ENCODE measurements at places on chromosomes 11 and 22.

DNA sequence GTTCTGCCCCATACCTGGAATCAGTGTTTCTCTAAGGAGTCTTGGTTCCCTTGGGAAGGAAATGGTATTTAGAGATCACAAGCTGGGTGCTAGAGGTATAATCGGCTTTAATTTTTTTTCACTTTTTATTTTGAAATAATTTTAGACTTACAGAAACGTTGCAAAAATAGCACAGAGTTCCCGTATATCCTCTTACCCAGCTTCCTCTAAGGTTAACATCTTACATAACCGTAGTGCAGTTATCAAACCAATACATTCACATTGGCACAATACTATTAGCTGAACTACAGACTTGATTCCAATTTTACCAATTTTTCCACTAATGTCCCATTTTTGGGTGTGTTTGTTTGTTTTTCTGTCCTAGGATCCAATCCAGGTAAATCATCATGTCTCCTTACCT is 63.8 kb downstream of the RBX1 start:
- no peak for DNase-seq

- DNase-seq, result no peak
Observed at GRCh38 chr11:99682646-99683045, 661.9 kb downstream of the CNTN5 start.

DNA sequence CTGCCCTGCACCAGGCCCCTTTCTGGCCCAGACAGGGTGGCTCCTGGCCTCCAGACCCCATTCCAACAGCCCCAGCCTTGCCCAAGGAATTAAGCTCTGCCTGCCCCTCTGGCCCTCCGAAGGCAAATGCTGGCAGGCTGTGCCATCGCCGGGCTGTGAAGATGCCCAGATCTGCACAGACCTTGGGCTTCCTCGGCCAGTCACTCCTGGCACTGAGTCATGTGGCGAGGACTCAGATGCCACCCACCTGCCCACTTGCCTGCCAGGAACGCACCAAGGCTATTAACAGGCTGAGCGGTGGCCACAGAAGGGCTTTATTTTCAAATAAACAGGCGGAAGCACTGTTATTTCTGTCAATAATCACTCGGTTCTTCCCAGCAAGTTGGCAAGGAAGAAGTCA is 50.3 kb upstream of the TTLL12 start:
- DNase-seq, result no peak

DNA sequence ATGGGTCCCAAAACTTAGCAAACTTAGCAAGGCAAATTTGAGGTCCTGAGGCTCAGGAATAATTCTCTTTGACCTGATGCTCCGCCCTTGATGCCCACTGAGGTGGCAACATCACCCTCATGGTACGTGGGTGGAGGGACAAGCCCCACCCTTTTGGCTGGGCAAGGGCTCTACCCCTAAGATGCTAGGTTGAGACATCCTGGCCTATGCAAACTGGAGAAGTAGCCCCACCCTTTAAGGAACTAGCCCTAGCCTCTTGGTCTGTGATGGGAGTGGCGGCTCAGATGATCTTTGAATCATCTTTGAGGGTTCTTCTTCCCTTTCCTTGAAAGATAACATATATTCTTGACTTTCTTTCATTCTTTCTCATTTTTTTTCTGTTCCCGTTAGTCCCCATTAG is 32.9 kb downstream of the CABIN1 start:
- DNase-seq, result no peak

DNA sequence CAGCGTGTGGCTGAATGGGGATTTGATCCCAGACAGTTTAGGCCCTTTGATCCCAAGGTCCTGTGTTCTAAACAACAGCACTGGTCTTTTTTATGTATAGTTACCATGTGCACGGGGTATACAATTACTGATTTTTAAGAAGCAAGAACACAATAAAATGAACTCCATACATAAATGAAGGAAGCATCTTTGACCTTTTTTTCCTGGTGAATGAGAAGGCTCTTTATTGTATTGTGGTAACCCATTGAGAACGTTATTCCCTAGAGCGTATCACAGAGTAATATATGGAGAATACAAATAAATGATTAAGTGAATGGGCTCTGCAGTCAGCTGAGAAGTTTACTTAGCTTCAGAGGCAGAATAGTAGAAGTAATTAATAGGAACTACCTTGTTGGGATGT is 563.6 kb downstream of the NTM start:
- no peak for DNase-seq

- no peak for DNase-seq
Observed at GRCh38 chr11:6481924-6482275, 599 bp downstream of the TIMM10B start.

- DNase-seq, result no peak
Observed at GRCh38 chr11:95512682-95513081, 276.9 kb downstream of the FAM76B start.

- peak; percentile 52 for DNase-seq
Observed at GRCh38 chr22:29625090-29625825, 21.8 kb downstream of the NF2 start.

DNA sequence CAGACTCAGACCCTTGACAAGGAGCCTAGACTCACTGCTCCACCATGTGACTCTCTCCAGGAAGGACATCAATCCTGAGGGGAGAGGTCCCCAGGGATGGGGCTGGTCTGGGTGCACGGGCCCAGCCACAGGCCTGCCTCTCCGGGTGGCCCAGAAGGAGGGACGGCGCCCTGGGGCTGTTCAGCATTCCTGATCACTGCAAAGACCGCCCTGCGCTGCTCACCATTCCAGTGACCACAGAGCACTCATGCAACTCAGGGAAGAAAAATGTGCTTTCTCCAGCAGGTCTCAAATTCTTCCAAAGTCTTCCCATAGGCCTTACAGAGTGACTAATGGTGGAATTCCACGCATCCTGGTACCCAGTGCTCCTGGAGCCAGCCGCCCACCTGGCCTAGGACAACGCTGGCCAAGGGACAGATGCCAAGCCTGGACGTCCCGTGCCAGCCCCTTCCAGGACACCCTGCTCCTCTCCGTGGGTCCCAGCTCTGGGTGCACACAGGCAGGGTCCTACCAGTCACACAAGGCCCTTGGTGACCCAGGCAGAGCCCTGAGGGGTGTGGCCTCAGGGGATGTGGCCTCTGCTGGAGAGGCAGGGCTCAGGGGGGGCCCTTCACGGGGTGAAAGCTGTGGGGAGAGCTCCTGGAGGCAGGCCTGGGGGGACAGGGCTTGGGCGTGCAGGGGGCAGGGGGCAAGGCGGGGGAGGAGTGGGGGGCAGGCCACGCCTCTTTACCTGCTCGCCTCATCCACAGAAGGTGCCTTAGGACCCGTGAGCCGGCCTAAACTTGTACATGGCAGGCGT is 178.8 kb downstream of the IGLL1 start:
- DNase-seq, result no peak

- no peak for DNase-seq
Observed at GRCh38 chr11:11979488-11980117, 28.8 kb downstream of the DKK3 start.

DNA sequence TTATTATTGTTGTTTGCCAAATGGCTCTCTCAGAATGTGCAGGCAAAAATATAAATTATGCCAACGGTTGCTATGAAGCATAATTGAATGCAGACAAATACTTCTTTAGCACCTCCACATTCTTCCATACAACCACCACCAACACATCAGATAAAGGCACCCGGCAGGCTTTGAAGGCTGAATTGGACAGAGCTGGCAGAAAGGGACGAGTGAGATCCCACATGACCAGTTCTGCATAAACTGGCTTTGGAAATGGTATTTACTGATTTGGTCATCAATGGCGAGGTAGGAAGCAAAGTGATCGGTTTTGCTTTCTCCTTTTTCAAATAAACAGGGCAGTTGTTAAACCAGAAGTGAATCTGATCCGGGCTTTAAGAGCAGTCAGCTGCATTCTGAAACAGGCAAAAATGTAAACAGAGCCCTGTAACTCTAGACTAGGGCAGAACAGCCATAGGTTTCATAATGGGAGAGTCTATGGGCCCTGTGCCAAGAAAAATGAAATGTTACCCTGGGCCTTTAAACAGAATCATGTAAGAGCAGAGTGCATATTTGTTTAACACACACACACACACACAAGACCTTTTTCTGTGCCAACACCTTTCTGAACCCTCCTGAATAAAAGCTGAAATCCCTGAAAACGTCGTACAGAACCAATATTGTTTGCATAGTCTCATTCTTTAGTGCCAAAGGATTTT is 97.7 kb downstream of the MPPED2 start:
- DNase-seq, result no peak

DNA sequence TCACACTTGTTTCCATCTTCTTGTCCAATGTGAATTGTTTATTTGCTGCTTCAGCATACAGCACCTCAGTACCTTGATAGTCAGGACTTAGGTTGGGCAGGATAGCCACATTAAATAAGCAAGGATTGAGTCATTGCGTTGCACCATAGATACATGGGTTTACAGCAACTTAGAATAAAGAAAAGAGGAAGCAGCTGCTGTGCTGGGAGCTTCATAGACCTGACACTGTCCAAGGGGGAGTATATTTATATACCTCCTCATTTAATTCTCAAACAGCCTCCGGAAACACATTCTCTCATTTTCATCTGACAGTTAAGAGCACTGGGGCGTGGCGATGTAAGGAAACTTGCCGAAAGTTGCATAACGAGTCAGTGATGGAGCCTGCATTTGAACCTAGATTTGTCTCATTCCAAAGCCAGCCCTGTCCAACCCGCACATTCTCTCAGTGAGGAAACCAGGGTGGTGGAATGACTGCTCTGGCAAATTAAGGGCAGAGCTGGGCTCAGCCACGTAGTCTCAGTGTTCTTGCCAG is 42.2 kb downstream of the UBASH3B start:
- no peak for DNase-seq

DNA sequence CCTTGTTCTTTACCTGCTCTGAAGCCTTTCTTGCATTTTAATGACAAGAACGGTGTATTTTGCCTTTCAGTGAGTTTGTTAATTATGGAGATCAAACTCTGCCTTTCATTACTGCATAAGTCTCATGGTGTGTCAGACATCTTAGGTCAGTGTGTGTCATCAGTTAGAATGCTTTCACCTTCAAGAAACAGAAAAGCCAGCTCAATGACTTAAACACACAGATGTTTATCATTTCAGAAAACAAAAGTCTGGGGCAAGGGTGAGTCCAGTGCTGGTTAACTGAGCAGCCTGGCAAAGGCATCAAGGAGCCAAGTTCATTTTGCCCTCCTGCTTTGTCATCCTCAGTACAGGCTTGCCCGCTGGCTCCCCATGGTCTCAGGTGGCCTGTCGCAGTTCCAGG is 54.5 kb downstream of the PACS1 start:
- DNase-seq, result no peak

DNA sequence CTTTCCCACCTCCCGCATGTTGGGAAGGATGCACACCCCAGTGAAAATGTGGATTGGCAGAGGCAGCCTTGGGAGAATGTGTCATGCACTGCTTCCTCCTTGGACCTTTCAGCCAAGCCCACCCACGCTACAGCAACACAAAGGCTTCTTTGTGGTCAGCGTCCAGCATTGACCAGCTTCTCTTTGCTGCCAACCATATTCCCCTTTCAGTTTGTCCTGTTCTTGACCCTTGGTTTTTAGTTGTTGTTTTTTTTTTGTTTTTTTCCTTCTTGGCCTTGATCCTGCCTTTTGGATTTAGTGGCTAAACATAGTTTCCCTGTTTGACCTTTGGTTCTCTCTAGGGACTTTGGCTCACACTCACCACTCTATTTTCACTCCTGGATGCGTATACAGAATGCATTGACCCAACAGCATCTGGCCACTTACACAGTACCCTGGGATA is 573.6 kb downstream of the INSC start:
- DNase-seq, result no peak

All from putamen (tissue), 1 donor.